ENCODE measurements at places on chromosomes 11 and 22. TPM values are rescaled to one million over a fixed set of nuclear protein-coding genes. Genes with fewer than 3 reads are reported as not detected.

Gene CELSR1
- total RNA-seq: 2.3 TPM

Gene ASPHD2
- total RNA-seq: 1.5 TPM

DNA sequence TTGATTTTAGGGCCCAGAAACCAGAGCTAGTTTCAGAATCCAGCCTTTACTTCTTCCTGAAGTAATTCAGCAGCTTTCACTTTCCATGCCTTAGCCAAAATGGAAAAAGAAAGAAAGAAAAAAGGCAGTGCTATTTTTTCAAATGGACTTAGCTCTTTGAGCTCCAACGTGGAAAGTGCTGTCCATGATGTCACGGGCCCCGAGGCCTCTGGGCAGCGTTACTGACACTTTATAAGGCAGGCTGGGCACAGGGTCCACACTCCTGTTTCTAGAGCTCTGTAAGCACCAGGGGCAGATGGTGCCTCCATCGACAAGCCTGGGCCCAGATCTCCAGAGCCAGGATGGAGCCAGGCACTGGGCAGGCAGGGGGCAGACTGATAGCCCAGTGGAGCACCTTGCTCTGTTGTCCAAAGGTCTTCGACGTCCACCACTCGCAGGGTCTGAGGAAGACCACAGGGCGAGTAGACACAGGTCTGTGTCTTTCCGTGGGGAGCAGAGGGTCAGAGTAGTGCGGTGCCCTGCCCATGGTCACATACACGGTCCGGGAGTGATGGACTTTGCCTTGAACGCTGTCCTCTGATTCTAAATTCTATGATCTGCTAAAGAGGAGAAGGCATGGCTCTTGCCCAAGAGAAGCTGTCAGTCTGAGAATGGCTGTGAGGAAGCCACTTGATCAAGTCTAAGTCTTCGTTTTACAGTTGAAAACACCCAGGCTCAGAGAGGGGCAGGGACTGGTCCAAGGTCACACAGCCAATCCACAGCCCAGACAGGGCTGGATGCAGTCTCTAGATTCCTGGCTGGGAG is 22.0 kb upstream of the WNT11 start:
- H3K36me3 ChIP-seq: no peaks in the 10 kb centered on the region
- peak; percentile 67 for DNase-seq
- no peaks in the 10 kb centered on the region for H3K27me3 ChIP-seq
- no peak overlapping the region for H3K4me3 ChIP-seq
- H3K4me1 ChIP-seq: no peaks in the 10 kb centered on the region

- no peaks in the 10 kb centered on the region for H3K36me3 ChIP-seq
- no peaks in the 10 kb centered on the region for H3K27me3 ChIP-seq
- no peak overlapping the region for H3K4me3 ChIP-seq
- no peaks in the 10 kb centered on the region for H3K4me1 ChIP-seq
- no peak overlapping the region for H3K27ac ChIP-seq
Measured at GRCh38 chr11:131694526-131695424, 324.4 kb downstream of the NTM start.

DNA sequence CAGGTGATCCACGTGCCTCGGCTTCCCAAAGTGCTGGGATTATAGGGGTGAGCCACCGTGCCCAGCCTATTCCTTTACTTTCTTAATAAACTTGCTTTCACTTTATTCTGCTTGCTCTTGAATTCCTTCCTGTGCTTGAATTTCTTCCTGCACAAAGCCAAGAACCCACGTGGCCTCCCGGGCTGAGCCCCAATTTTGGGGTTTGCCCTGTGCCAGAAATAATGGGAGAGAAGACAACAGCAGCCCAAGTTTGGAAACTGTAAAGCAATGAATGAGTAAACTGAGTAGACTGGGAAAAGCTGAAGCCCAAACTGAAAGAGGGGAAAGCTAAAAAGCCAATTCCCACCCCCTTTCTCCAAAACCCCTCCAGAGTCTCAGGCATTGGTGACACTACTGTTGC is 136.4 kb downstream of the NECTIN1 start:
- no peaks in the 10 kb centered on the region for H3K27me3 ChIP-seq
- H3K36me3 ChIP-seq: no peaks in the 10 kb centered on the region
- no peak overlapping the region for H3K4me3 ChIP-seq
- DNase-seq: peak; percentile 75
- H3K27ac ChIP-seq: no peak overlapping the region
- peaks cover 2% of the 10 kb centered on the region for H3K4me1 ChIP-seq

GRCh38 chr11:45432100-45432499 is 146.0 kb upstream of the SYT13 start:
- H3K27ac ChIP-seq: no peak overlapping the region
- no peak overlapping the region for H3K4me3 ChIP-seq
- DNase-seq: no peak
- H3K36me3 ChIP-seq: no peaks in the 10 kb centered on the region

- H3K4me1 ChIP-seq: no peaks in the 10 kb centered on the region
- H3K27ac ChIP-seq: no peak overlapping the region
- no peaks in the 10 kb centered on the region for H3K27me3 ChIP-seq
- DNase-seq: no peak
Measured at GRCh38 chr11:93000511-93001476, 31.3 kb downstream of the MTNR1B start.

GRCh38 chr11:113814181-113814580 is 34.6 kb downstream of the CLDN25 start:
- DNase-seq: no peak
- peaks cover 5% of the 10 kb centered on the region for H3K36me3 ChIP-seq
- H3K27ac ChIP-seq: no peak overlapping the region
- H3K27me3 ChIP-seq: no peaks in the 10 kb centered on the region
- H3K4me3 ChIP-seq: no peak overlapping the region

DNA sequence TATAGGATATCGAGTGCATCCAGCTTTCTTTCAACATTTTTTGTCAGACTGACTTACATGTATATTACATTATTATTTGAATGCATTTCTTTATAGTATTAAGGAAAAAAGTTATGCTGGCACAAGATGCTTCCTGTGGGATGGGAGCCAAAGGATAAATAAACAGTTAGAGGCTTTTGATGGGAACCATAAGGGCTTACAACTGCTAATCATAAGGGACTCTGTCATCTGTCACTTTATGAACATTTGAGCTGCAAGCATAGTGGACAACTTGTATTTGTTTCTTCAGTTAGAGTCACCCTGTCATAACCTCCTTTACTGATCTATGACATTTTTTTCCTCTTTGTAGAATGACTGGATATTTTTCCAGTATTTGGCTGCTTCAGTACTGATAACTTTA is 132.4 kb upstream of the CHORDC1 start:
- DNase-seq: no peak
- H3K36me3 ChIP-seq: no peaks in the 10 kb centered on the region
- no peaks in the 10 kb centered on the region for H3K27me3 ChIP-seq
- H3K27ac ChIP-seq: no peak overlapping the region
- no peaks in the 10 kb centered on the region for H3K4me1 ChIP-seq

DNA sequence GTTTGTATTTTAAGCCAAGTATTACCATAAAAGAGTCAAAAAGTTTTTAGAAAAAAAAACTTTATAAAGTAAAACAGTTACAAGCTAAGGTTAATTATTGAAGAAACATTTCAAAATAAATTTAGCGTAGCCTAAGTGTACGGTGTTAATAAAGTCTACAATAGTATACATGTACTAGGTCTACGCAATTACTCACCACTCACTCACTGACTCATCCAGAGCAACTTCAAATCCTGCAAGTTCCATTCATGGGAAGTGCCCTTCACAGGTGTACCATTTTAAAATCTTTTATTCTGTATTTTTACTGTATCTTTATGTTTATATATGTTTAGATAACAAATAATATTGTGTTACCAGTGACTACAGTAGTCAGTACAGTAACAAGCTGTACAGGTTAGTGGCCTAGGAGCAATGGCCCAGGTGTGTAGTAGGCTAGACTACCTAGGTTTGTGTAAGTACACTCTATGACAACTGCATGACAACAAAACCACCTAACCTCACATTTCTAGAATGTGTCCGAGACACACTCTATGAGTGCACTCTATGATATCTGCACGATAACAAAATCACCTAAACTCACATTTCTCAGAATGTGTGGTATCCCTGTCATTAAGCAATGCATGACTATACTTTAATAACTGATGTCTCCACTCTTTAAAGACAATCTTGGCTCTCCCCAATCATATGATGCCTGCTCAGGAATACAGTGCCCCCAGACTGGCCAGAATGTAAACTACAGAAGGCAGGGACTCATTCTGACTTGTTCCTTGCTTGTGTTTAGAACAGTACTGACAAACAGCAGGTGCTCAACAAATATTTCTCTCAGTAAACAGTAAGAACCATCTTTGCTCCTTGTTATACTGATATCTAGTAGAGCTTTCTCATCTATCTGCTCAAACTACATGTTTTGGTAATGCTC is 21.2 kb downstream of the KMT5B start:
- H3K36me3 ChIP-seq: no peaks in the 10 kb centered on the region
- DNase-seq: no peak
- H3K4me1 ChIP-seq: no peaks in the 10 kb centered on the region
- no peaks in the 10 kb centered on the region for H3K27me3 ChIP-seq

DNA sequence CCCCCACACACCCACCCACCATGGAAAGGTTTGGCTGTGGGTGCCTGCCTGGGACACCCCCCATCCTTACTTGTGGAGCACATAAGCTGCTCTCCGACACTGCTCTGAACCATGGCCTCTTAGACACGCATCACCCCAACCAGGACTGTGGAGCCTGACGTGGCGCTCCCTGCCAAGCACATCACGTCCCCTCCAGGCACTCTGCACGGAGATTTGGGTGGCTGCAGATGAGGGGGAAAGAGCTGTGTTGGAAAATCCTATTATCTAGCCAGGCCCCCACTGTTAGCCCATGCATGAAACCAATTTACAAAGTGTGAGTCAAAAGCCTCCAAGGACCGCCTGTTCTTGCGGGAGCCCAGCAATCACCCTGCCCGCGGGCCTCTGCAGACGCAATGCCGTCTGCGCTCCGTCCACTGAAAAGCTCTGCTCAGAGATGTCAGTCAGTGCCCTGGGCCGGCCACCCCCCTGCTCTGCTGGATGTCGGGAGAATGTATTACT is 163.4 kb upstream of the NECTIN1 start:
- H3K27me3 ChIP-seq: no peaks in the 10 kb centered on the region
- H3K4me1 ChIP-seq: no peaks in the 10 kb centered on the region
- no peaks in the 10 kb centered on the region for H3K36me3 ChIP-seq
- no peak overlapping the region for H3K4me3 ChIP-seq
- no peak overlapping the region for H3K27ac ChIP-seq

DNA sequence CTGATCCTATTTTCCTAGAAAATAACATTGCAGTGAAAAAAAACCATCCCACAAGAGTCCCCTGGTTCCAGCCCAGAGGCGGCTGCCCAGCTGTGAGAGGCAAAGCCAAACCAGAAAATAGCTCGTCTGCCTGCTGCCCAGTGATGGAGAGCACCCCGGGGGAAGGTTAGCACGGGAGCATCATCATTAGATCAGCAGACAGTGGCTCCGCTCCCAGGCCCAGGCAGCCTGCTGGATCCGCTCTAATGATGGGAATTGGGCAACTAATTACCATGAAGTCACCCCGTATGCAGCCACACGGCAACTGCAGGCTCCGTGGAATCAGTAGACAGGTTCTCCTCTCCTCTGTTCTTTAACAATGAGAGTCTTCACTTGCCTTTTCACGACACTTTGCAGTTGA is 17.1 kb upstream of the B3GAT1 start:
- H3K4me3 ChIP-seq: no peak overlapping the region
- H3K4me1 ChIP-seq: no peaks in the 10 kb centered on the region

DNA sequence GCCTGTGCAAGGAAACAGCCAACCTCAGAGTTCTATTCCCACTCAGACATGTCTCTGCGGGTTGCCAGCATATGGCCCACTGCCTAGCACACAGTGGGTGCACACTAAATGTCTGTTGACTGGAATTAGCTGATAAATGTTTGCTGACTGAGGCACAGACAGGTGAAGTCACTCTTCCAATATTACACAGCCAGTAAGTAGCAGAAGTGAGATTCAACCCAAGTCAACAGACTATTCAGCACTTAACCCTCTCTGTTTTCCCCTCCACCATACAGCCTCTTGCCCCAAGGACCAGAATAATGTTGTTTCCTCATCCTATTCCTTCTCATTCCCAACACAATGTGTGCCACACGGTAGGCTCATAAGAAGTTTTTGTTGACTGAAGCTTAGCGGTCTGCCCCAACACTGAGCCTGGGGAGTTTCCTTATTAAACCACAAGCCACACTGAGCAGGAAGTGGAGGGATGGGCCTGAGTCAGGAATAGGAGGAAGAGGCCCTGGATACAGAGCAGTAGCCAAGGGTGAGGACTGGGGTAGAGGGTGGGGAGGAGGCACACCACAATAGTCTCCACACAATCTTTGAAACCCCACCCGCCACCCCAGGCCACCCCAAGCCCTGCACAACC is 15.7 kb upstream of the IL10RA start:
- no peaks in the 10 kb centered on the region for H3K36me3 ChIP-seq
- no peak overlapping the region for H3K4me3 ChIP-seq
- DNase-seq: peak; percentile 65

GRCh38 chr22:45542001-45542520 is 39.4 kb downstream of the FBLN1 start:
- H3K27me3 ChIP-seq: no peaks in the 10 kb centered on the region
- H3K36me3 ChIP-seq: no peaks in the 10 kb centered on the region
- no peak overlapping the region for H3K27ac ChIP-seq

GRCh38 chr22:43147821-43148220 is 3.5 kb upstream of the TSPO start:
- DNase-seq: peak; percentile 68
- no peaks in the 10 kb centered on the region for H3K4me1 ChIP-seq
- no peaks in the 10 kb centered on the region for H3K27me3 ChIP-seq
- no peak overlapping the region for H3K27ac ChIP-seq
- H3K4me3 ChIP-seq: no peak overlapping the region

DNA sequence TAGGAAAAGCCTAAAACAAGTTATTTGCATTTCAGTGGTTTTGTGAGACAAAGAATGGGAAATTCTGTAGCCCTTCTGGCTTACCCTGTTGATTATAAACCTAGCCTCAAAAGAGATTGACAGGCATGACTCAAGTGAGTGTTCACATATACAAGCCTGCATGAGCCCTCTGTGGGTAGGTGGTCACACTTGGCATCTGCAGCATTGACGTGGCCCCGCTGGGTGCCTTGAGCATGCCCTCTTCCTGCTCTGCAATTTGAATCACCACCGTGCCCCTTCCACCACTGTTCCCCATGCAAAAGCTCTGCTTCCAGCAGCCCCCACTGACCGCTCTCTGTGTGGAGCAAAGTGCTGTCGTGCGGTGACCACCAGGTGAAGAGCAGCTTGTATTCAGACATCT is 21.0 kb upstream of the ADSL start:
- no peak overlapping the region for H3K4me3 ChIP-seq
- no peaks in the 10 kb centered on the region for H3K4me1 ChIP-seq
- no peaks in the 10 kb centered on the region for H3K27me3 ChIP-seq
- no peak for DNase-seq
- H3K36me3 ChIP-seq: peaks cover 2% of the 10 kb centered on the region

Data from aorta (tissue), 5 donors.